ENCODE measurements at places on chromosomes 2 and 18.

GRCh38 chr2:11667866-11668637 is 1.9 kb downstream of the NTSR2 start:
- DNase-seq = no peak

DNA sequence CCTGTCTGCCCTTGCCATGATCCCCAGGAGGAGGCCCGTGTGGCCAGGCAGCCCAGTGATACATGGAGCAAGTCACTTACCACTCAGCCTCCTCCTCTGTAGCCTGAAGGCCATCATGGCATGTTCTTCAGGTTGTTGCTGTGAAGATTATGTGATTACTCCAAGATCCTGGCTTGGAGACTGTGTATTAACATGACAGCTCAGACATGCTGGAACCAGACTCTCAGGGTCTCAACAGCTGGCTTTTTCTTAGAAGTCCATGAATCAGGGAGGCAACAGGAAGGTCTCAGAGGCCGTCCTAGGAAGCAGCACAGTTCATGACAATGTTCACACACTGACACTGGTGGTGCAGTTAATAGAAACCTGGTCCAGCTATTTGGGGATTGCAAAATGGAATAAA is 158.6 kb upstream of the TWIST2 start:
- DNase-seq = no peak

DNA sequence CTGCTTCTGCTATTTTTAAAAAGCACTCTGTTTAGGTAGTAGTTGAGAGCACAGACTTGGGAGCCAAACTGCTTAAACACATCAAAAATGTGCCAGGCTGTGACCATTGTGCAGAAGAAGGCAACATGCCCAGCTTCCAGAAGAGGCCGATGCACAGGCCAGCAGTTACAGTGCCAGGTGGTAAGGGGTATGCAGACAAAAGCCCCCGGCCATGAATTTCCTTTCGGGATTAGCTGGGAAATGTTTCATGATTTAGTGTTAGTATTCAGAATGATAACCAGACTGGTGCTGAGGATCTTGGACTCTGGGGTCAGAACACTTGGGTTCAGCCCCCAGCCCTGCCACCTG is 40.0 kb upstream of the ATG16L1 start:
- no peak for DNase-seq

DNA sequence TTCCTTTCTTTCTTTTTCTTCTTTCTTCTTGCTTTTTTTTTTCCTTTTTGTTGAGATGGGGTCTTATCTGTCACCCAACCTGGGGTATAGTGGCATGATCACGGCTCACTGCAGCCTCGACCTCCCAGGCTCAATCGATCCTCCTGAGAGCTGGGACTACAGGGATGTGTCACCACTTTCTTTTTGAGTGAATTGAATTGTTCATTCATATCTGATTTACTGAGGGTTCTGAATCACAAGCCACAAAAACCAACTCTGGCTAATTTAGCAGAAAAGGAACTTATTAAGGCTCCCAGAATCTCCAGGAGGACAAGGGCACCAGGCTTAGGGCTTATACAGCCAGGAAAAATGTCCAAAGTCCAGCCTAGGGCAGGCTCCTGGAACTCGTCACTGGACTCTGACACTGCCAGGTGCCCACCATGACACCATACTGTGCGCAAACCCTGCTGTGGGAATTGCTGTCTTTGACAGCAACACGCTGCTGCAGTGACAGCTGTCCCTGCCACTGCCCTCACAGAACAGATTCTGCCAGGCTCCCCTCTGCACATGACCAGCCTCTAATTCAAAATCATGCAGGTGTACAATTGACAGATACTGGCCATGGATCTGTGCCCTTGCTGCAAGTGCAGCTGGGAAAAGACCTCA is 42.9 kb upstream of the EML6 start:
- no peak for DNase-seq

DNA sequence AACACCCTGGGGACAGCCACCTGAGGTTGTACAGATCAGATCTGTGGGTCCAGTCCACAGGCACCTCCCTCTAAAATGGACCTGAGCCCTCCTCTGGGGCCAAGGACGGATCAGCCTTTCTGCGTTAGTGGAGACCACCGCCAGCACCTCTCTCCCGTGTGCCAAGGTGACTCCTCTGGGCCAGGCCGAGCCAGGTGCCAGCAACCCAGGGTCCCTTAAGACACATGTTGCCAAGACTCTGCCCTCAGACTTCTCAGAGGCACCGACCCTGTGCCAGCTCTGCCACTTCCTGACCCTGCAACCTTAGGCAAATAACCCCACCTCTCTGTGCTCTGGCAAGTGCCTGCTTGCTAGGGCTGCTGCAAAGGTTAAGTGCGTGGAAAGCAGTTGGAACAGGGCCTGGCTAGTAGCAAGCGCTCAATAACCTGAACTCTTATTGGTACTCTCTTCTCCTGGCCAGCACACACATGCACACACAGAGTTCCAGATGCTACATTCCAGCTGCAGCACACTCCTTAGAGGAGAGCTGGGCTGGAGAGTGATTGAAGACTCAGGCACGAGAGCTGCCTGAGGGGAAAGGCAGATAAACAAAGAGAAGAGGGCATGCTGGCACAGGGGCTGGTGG is 105.6 kb downstream of the TNS1 start:
- no peak for DNase-seq

GRCh38 chr2:9614562-9614961 is 16.2 kb downstream of the YWHAQ start:
- no peak for DNase-seq

Data from type B pancreatic cell (in vitro differentiated cells).